ENCODE measurements at places on chromosomes 1 and 21.

GRCh38 chr21:36608897-36609225 is 90.1 kb upstream of the SIM2 start:
- DNase-seq, result no peak

- no peak for DNase-seq
These were observed 35.8 kb downstream of the IER5 start for GRCh38 chr1:181124291-181124751.

DNA sequence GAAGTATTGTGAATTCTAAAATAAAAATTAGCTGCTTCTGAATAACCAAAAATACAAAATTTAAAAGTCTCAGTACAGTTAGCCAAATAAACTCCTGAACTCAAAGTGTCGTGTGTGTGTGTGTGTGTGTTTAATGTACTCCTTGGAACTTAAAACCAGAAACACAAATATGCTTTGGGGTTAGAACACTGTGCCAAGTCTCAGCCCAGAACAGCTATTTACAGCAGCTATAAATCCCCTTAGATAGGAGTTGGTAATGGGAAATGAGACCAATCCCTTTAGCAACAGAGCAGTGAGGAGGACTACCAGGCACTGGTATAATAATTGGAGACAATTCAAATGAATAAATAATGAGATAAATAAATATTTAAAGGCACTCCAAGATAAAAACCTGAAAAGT is 83.1 kb downstream of the PATJ start:
- DNase-seq, result no peak

DNA sequence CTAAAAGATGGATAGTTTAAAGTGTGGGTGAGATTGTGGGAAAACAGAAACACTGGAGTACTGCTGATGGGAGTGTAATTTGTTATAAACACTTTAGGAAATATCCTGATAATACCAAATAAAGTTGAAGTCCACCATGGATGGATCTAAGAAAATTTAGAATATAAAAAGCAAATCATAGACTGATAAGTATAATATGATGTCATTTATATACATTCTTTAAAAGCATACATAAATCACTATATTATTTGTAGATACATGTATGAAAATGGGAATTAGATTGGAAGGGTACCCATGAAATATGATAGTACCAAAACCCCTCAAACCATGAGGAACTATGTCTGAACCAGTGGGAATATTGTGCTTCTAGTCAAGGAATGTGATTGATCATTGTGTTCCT is 7.9 kb downstream of the ZMPSTE24 start:
- no peak for DNase-seq

DNA sequence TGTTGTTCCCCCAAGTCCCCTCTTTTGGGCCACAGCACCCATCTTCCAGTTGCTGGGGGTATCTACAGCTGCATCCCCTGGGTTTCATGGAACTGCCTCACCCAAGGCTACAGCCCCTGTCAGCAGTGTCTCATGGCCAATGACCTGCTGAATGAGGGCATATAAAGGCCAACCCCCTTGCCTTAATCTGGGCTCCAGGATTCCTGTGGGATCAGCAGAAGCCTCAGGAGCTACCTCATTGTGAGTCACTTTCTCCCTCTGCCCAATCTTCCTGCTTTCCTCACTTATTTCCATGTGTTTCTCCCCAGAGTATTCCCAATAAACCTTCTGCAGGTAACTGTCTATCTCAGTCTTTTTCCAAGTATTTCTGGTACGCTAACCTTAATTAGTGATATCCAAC is 37.3 kb upstream of the SYT14 start:
- DNase-seq, result no peak

GRCh38 chr1:40315795-40316594 is 1.1 kb downstream of the COL9A2 start:
- DNase-seq, result no peak

GRCh38 chr1:228082214-228082917 is at the start of gene ARF1:
Gene ARF1 (plus strand): TSS chr1:228082708. CDS start chr1:228097115, 14,407 bp downstream.
- DNase-seq, result peak; percentile 94

- no peak for DNase-seq
These were observed 102.8 kb downstream of the GDAP2 start for GRCh38 chr1:117826540-117827078.

DNA sequence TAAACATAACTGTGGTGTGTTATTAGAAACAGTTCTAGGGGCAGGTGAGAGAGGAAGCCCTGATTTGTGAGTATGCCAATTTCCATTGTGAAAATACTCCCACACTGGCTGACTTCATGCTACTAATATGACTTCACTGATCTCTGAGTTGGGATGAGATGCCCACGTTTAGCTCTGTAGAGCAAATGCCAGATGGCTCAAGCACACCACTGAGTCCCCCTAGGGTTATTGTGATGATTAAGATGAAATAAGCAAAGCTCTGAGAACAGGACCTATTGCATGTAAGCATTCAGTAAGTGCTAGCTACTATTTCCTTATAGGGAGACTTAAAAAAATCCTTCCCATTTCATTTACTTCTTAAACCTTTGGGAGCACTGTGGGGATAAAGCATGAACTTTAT is 117.6 kb downstream of the CENPF start:
- no peak for DNase-seq

DNA sequence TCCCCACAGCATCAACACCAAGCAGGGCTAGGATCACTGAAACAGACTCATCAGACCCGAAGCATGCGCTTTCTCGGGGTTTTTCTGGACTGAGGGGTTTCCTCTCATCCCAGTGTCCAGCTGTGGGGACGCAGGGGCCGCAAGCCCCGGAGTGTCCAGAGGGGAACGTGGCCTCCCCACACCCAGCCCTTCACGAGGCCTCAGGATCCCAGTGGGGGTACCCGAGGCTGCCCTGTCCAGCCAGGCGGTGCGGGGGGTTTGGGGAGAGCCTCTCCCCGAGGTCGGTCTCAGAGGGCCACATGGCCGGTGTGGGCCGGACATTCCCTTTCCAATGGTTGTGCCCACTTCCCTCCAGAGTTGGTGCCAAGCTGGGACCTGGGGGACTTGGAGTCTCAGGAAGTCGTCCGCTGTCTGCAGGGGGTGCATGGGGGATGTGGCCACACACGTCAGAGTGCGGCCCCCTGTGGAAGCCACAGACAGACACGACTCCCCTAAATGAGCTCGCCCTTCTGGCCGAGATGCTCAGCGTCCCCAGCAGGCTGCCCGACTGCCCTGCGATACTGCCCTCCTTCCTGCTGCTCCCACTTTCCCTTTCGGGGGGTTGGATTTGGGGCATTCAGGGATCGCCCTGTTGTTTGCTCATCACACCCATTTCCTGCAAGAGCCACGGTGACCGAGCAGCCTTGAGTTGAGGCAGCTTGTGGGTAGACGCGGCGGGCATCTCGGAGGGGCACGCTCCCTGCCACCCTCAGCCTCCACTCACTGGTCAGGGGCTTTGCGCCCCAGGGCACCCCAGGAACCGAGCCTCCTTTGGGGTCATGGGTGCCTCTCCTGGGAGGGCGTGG is 4.1 kb downstream of the COL6A1 start:
- no peak for DNase-seq

DNA sequence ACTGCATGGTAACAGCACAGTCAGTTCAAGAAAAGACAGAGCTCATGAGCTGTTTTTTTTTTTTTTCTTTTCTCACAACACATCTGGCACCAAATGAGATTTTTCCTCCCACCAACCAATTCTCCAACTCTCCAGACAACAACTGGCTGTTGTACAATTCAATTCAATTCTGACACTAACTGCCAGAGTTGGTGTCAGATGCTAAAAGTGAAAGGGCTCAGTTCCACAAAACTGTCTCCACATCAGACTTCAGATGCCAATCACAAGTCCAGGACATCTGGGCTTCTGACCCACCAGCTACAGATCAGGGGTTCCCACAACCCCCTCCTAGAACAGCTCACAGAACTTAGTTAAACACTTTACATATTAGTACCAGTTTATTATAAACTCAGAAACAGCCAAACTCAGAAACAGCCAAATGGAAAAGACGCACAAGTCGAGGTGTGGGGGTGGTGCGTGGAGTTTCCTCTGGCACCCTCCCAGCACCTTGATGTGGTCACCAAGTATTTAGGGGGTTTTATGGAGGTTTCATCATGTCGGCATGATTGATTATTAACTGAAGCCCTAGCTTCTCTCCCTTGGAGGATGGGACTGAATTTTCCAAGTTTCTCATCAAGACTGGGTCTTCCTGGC is 39.2 kb upstream of the LRRC8D start:
- DNase-seq, result no peak

- no peak for DNase-seq
These were observed 33.3 kb downstream of the ZNF281 start for GRCh38 chr1:200376528-200376927.

GRCh38 chr1:20318971-20319370 is 28.3 kb downstream of the VWA5B1 start:
- DNase-seq, result no peak

GRCh38 chr1:168550971-168551370 is 7.2 kb upstream of the XCL2 start:
- no peak for DNase-seq

DNA sequence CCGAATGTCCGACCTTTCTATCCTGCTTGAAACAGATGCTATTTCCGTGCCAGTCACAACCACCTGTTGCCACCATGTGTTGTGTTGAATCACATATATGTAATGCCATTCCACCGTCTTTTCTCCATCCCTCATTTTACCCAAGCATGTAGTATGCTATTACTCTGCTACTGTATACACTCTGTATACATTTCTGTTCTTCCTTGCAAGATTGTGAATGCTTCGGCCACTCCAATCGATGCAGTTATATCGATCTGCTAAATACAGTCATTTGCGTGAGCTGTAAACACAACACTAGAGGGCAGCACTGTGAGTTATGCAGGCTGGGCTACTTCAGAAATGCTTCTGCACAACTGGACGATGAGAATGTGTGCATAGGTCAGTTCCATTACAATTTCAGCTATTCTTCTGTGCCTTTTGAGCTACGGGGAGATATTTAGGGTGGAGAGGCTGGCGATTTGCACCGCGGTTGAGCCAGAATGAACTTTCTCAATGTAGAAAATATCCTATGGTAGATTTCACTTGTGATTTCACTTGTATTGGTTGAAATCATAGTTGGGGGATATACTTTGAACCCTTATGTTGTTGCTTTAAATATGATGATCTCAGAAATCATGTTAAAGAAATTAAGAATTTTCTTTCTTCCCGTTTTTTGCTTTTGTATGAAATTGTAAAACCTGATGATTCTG is 289.8 kb downstream of the NTNG1 start:
- DNase-seq, result peak; percentile 22

DNA sequence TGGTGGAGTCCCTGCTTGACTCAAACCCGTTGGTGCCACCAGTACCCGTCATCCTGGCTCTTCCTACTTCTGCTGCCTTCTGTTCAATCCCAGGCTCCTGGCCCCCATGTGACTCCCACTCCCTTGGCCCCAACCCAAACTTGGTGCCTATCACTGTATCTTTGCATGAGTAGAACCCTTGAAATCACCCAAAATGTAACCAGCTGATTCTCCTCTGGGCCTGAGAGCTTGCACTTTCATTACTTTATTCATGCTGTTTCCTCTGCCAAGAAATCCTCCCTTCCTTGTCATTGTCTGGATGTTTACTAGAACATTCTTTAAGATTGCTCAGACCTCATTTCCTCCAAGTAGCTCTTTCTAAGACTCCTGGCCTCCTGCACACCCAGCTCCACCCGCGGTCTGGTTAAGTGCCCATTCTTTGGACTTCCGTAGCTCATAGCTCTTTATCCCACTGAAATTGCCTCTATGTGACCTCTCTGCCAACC is 15.7 kb downstream of the PTAFR start:
- DNase-seq, result no peak

GRCh38 chr1:234915924-234916675 is 212.5 kb downstream of the TOMM20 start:
- no peak for DNase-seq

- no peak for DNase-seq
These were observed 17.5 kb downstream of the INSRR start for GRCh38 chr1:156841295-156841855.

- DNase-seq, result no peak
These were observed 22.6 kb downstream of the DCAF8 start for GRCh38 chr1:160239582-160240299.

DNA sequence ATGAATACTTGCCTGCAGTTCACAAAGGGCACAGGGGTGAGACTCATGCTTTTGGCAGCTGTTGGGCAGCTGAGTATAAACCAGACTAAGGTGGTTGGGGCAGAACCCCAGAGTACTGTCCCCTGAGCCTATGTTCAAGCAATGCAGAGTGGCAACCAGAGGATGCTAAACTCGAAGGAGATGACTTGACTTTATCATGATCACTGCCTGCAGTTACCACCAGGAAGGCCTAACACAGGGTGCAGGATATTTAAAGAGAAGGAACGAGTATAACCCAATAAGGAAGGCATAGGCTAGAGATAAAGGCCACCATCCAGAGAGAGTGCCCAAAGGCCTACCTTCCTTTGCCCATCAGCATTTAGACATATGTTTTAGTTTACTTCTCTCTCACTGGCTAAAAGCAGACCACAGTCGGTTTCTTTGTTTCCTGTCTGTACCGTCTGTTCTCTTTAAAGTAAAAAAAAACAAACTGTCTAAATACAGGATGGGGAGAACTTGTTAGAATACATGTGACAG is 83.3 kb downstream of the MPZL1 start:
- no peak for DNase-seq

- no peak for DNase-seq
These were observed 89.8 kb downstream of the SLC16A1 start for GRCh38 chr1:112866151-112866550.

DNA sequence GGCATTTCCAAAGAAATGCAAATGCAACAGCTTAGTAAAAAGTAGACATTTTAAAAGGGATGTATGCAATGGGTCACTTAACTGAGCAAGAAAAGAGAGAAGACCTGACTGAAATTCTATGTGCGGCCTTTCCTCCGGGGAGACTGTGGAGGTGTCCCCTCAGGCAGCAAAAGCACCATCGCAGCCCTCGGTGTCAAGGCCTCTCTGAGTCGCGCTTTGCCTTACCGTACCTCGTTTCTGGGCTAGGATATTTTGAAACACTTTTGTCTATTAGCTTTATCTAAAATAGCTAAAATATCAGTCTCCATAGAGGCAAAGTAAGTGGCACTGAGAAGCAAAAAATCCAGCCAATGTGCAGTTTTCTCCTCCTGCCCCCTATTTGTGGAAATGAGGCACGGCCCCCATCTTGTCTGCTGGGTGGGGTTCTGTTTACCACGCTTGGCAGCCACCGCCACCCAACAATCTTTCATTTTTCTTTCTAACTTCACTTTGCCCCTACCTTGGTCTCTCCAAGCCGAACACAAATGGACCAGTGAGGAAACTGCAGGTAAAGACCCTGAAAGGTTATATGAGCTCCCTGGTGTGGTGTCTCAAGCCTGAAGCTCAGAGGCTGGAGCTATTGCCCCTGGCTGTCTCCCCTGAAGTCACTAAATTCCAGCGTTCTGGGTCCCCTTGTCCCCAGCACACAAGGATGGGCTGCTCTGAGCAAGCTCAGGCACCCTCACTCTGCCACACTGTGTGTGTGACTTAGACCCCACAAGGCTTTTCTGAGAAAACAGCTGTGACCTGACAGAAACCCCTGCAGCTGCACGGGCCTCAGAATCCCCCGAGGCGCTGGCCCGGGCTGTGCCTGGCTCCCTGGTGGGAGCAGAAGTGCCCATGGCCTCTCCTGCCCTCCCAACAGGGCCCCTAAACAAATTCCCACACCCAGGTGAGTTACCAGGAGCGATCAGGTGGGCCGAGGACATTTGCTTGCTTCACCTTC is 1.6 kb downstream of the CD247 start:
- no peak for DNase-seq
